ENCODE measurements at places on chromosomes 1 and 21.
A peak's percentile ranks its signal among the peaks of the same experiment; 100 is the strongest.

DNA sequence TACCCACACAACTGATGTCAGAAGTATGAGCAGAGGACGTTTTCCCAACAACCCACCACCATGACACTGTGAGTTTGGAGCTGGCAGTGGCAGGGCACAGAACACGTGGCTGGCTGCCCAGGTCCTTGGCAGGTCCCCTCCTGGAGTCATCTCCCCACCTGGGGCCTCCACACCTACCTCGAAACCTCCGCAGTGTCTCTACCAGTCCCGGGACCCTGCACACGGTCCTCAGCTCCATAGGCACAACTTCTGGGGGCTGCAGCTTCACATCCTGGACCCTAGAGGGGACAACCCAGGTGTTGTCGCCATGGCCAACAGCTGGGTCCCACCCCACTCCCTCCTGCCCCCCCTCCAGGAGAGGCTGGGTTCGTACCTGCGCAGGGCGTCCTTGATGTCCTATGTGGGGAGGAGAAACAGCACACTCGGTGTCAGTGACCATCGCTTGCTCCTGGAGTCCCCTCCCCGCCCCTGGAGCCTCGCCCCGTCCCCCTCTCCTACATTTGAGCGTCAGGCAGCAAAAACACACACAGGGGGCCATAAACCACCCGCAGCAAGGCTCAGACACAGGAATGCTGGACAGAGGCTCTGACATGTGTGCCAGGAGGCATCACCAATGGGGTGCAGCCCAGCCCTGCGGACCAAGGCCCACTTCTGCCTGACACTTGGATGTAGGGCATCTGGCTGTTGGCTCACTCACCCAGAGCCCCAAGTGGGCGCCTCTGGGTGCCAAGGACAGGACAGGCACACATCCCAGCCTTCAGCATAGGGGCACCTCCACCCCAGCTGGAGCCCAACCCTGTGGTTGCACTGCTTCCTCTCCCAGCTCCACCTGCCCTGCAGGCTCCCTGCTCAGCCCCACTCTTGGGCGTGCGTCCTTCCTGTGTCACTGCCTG is 9.6 kb downstream of the TRIM11 start:
- no peak for DNase-seq

DNA sequence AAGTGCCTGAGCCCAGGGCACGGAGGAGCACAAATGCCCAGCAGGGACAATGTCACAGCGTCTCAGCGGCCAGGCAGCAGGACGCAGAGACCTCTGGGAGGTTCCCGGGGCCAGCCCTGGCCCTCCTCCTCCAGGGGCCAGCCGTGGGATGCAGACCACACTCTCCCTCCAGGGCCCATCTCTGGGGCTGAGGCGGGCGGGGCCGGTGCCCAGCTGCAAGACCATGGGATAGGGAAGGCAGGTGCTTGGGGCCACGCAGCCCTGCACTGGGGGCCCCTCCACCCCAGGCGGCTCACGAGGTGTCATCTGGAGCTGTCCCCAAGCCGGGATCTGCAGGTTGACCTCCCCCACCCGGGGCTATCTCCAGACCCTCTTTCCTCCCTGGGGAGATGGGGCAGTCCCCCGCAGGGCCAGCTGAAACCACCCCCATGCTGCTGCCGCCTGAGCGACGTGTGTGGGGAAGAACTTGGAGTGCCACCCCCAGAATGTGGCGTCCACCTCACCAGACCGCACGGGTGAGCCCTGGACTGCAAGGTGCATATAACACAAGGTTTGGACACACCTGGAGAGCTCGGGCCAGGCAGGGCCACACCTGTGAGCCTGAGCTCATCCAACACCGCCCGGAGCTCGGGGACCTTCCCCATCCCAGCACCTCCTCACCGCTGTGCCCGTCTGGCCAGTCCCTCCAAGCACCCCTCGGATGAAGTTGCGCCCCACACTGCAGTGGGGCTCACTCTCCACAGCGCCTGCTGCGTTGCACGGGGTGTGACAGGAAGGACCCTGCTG is 4.1 kb upstream of the TTLL10 start:
- DNase-seq: no peak

GRCh38 chr21:38126666-38127303 is 130.0 kb upstream of the KCNJ15 start:
- no peak for DNase-seq

- peak; percentile 42 for DNase-seq
Observed at GRCh38 chr1:208595745-208596144, 351.6 kb upstream of the PLXNA2 start.

DNA sequence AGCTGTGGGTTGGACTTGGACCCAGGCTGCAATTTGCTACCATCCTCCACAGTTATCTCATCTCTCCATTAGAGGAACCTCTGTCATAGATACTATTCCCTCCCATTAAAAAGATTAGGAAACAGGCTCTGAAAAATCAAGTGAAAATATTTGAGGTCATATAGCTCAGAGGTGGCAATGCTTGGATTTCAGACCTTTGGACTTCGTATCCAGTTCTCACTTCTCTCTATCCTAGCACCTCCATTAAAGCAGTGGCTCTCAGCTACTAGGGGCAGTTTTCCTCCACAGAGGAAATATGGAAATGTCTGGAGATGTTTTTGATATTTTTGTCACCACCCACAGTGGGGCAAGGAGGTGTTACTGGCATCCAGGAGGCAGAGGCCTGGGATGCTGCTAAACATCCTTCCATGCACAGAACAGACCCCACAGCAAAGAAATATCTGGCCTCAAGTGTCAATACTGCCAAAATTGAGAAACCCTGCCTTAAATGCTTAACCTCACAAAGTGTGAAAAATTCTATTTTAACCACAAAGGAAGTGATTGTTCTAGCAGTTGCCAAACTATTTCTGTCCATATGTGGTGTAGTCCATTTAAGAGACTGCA is 54.1 kb downstream of the C8A start:
- no peak for DNase-seq

- no peak for DNase-seq
Observed at GRCh38 chr1:31064111-31064717, 1.3 kb downstream of the PUM1 start.

DNA sequence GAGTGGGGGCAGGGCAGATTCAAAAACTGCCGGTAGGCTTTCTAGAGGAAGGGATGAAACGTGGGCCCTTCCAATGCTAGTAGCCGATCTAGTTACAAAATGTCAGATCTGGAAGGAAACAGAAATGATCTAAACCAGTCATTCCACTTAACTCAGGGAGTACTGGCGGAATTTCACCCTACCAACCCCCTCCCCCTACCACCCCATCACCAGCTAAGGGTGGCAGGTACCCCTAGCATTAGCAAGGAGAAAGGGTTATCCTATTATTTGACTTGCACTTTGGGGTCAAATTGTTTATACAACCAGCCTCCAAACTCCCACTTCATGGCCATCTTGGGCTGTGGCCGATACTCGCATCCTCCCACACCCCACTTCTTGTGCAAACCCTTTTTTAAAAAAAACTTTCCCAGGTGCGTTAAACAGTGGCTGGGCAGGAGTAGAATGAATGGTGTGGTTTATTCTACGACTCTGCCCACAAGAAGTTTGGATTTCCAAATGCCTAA is 644 bp upstream of the MRPL24 start:
- no peak for DNase-seq

GRCh38 chr1:87155648-87156047 is 173.0 kb upstream of the LMO4 start:
- no peak for DNase-seq

DNA sequence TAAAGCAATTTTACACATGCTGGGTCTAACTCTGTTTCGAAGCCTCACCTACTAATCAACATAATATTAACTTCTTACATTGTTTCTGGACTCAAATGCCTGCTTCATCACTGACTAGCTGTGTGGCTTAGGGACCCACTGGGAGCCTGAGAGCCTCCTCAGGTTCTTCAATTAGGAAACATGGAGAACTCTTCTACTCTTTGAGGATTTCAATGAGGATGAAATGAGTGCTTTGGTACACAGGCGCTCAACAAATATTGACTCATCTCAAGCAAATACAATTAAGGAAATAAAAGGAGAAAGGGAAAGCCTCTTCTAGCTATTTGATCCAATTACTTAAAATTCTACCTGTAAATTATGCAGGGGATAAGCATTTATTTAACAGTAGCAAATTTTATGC is 84.4 kb upstream of the JAK1 start:
- DNase-seq: no peak

DNA sequence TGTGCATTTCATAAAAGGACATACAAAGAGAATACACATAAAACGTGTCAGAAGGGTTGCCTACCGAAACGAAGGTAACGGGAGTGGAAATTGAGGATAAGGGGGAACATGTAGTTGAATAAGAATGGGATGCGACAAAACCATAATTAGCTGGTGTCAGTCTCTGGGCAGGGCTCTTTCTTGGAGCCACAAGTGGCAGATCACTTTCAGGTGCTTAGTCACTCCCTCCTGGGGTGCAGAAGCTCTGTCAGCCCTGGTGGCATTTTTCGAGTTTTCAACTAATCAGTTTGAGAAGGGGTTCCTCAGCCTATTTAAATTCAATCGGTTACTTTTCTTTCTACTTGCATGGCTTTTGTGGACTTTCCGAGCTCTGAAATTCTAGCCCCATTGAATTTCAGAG is 133.9 kb upstream of the IGSF21 start:
- DNase-seq: no peak

- no peak for DNase-seq
Observed at GRCh38 chr21:32826329-32827167, 55.0 kb upstream of the PAXBP1 start.

- DNase-seq: no peak
Observed at GRCh38 chr1:16109571-16109970, 36.1 kb upstream of the FAM131C start.

DNA sequence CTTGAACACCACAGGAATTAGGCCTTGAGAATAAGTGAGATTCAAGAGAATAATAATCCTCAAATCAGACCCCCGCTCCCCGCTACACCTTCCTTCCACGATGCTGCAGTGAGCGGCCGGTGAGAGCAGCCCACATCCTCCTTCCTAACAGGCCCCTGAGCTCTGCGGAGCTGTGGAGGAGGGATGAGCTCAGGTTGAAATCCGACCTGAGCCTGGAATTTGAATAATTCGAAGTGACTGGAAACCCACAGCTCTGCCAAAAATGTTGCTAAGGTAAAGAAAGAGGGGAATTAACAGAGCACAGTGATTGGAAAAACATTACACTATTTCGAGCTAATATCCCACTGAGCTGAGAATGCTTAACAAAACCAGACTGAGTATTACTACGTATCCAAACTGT is 90.0 kb downstream of the URB2 start:
- no peak for DNase-seq
